ENCODE measurements at places on chromosomes 13 and 19.

DNA sequence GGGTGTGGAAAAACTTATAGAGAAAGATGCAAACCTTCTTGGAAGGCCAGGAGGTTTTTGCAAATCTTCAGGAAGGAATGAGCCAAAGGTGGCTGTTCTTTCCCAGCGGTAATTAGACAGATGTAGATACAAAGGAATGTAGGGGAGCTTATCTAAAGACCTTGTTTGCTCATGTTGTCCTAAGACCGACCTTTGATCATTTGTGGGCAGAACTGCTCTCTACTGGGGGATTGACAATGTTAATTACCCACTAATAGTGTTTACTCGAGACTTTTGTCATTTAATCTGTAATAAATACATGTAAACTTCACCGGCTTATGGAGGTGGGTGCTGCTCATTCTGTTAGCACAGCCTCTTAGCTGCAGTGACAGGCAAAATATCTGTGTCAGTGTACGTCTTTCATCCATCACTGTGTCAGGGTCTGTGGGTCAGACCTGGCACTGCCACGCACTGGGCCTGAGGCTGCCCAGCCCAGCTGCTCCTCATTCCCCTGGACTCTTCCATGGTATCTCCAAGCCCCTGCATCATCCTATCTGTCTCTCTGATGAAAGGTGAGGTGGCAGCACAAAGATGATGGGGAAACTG lies 68.3 kb downstream of the ZNF431 start:
- DNase-seq: no peak

GRCh38 chr13:100521851-100522617 lies 66.6 kb downstream of the GGACT start:
- no peak for DNase-seq

- DNase-seq: no peak
Observed at GRCh38 chr13:111874981-111875380, 192.0 kb upstream of the SOX1 start.

DNA sequence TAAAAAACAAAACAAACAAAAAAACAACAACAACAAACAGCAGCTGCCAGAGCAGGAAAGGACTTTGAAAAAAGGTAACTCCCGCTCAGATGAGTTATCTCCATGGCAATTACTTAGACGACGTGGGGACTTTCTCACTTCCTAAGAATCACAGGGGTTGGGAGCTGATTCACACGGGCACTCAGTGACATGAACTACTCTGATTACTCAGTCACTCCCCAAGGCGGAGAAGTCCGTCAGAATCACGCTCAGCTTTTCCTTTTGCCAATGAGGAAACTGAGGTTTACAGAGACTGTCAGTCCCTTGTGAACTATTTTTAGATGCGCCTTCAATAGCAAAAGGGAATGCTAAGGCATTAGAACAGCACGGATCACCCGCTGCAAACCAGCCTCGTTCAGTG lies 32.3 kb upstream of the MATK start:
- DNase-seq: no peak

DNA sequence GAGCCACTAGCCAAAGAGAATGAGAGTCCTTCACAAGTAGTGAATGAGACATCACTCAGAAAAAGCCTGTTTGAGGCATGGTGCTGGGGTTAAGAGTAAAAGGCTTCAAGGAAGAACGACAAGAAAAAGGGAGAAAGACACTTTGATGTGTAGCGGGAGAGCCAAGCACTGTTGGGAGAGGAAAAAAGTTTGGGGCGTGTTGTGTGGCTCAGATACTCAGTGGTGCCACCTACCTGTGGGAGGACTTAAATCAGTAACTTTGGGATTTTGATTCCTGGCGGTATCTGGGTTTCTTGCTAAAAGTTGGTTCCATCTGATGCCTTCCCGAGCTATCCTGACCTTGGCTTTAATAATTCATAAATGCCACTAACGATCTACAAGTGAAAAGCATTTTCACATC lies 12.3 kb downstream of the ELSPBP1 start:
- no peak for DNase-seq

DNA sequence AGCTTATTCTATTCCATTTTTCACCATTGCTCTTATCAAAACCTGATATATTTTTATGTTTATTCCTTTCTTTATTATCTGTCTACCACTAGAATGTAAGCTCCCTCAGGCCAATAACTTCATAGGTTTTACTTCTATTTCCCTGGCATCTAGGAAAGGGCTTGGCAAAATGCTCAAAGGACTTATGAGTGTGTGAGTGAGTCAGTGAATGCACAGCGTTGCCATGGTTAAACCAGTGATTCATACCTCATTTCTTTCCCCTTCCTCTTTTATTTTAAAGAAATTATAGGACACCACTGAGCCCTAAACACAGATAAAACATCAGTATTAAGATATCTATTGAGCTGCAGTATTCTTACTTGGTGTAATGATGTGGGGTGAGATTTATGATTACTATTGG lies 162.1 kb downstream of the GPC6 start:
- no peak for DNase-seq

DNA sequence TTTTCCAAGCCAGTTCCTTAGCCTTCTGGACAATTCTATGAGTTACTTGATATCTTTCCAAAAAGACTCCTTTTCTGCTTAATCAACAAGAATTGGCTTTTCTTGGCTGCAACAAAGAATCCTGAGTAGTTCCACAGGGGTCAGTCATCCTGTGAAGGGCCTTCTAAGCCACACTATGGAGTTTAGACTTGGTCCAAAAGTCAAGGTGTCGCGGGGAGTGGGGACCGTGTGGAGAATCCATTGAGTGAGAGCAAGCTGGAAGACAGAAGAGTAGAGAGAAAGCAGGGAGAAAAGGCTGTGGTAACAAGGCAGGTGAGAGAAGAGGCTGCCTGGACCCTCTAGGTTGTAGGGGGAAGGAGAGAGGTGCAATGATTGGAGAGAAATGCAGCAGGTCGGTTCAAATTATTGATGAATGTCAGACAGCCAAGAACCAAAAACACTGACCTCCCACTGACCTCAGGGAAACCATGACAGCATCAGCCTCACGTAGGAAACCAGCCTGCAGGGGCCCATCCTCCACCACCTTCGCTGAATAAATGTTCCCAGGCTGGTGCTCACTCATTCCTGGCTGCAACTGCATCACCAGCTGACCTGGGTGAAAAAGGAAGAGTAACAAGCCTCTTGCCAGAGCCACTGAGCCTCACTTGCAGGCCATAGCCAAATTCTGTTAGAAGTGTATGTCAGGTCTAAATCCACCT lies 7.1 kb upstream of the IFT88 start:
- DNase-seq: no peak

DNA sequence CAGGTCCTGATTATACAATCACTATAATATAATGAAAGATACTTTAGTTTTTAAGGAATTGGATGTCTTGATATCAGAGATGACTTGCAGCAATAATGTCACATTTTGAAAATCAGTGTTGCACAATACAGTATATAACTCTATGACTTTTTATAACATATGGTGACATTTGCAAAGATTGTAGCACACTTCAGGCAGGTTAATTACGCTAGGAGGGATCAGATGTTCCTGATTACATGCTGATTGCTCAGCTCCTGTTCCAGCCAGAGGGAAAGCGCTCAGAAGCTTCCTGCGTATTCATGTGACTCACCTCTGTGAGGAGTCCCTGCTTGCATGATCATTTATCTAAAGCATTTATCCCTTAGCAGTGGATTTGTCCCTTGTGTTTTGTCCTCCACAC lies 265.6 kb downstream of the GPC5 start:
- DNase-seq: no peak

DNA sequence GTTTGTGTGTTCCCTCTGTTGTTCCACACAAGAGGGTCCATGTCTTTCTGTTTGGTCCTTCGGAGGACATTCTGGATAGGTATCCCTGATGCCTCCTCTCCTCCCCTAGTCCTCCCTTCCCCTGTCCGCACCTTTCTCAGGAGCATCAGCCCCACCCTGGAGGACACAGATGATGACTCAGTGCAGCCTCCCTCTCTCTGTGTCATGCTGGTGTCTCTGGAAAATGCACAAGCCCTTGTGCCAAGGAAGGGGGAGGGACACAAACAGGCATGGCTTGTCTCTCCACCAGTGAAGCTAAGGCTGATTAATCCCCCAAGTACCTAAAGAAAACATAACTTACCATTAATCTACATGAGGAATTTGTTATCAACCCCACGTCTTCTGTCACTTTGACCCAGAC lies 16.2 kb upstream of the TNFRSF19 start:
- DNase-seq: no peak

DNA sequence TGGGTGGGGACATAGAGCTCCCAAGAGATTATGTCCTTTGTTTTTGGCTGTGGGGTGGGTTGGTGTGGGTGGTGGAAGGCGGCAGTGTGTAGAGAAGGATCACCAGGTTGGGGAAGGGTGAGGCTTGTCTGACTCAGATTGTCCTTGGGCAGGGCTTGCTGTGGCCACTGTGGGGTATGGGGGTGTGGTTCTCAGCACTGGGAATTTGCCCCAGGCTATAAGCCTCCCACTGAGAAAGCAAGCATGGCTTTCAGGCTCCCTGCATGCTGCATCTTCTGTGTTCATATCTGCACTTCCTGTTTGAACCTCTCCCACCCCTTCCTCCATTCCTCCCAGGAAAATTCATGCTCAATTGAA lies 34.9 kb downstream of the DNAJC15 start:
- no peak for DNase-seq

GRCh38 chr13:63175536-63175935 lies 1759.9 kb upstream of the PCDH20 start:
- no peak for DNase-seq
